Placental epithelial cell (primary cell): ENCODE measurements at places on chromosomes 2 and 18. TPM values are rescaled to one million over a fixed set of nuclear protein-coding genes. Genes with fewer than 3 reads are reported as not detected.

The CHRNA1 gene
- total RNA-seq, result not detected in 2 replicates

The UGT1A10 gene
- not detected in 2 replicates for total RNA-seq

The SESTD1 gene
- total RNA-seq, result 14.5 and 20.4 TPM in 2 replicates

The NT5DC4 gene
- total RNA-seq, result not detected in 2 replicates

The UGT1A4 gene
- 0.33 and 0.39 TPM in 2 replicates for total RNA-seq
